ENCODE measurements at places on chromosomes 5 and 9.

DNA sequence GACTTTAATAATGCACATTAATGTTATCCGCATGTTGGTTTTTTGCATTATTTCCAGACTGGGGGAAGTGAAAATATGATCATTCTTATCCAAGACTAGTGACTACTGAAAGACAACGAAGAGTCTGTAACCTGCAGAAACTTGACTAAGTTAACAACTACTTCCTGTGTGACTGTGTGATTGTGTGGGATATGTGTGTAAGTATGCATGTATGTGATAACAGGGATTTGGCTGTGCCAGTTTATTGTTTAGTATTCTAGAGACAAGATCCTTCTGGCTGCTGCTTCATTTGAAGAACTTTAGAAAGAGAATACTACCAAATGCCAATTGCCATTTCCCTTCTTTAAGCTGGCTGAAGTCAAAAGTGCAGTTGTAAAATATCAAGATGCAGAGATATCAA is 375.7 kb upstream of the PRR16 start:
- DNase-seq: no peak

GRCh38 chr5:128711216-128711615 is 173.2 kb upstream of the FBN2 start:
- DNase-seq: no peak

GRCh38 chr9:35842020-35842745 is 13.2 kb downstream of the TMEM8B start:
- DNase-seq: no peak

DNA sequence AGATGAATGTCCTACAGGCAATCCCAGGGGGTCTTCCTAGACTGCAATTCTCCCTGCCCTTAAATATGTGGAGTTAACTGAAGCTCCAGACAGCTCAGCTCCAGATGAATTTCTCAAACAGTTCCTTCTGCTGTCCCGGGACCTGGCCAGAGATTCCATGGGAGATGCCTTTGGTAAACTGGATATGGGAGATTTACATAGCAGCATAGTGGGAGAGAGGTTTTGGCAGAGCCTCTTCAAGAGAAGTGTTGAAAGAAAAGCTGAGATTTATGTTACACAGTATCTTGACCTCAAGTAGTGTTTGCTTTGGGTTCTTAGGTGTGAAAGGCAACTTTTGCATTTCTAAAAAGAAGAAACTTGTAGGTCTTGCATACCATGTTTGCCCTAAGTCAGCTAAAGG is 364.9 kb downstream of the ARRDC3 start:
- no peak for DNase-seq

GRCh38 chr9:126228781-126229444 is 97.7 kb upstream of the MVB12B start:
- peak; percentile 68 for DNase-seq

DNA sequence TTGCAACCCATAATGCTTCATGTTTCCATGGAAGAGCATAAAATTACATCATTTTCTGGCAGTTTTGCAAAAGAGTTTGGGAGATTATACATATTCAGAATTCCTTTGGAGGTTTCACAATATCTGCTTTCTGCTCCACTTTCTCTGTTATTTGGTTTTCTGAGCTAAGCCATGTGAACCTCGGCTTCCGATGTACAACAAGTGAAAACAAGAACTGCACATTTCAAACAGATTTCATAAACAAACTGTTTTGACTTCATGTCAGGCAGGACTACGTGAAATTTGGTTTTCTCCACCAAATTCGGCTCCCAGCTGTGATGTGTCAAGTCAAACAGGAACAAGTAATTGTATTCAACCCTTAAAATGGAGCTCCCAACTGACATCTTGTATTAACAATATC is 609.8 kb downstream of the IRX1 start:
- no peak for DNase-seq

GRCh38 chr5:15483351-15484097 is 16.5 kb upstream of the FBXL7 start:
- DNase-seq: no peak

DNA sequence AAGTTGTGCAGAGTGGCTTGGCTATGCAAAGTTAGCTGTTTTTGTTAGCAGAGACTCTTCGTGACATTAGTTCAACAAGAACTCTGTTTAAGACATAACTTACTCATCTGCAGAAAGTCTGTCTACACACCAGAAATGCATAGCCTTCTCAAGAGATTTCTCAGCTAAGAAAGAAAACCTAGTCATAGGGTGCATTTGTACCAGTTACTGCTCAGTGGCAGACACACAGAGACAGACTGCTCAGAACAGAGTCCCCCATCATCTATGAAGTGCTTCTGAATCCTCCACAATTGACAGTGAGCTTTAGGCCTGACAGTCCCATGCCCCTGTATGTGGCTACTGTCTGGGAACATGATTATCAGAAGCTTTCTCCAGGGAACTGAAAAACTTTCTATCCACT is 56.1 kb upstream of the IFNK start:
- DNase-seq: no peak

GRCh38 chr5:55892479-55892878 is 41.3 kb downstream of the IL31RA start:
- DNase-seq: no peak

- DNase-seq: no peak
Measured at GRCh38 chr5:172559004-172559932, 81.8 kb upstream of the NEURL1B start.

- no peak for DNase-seq
Measured at GRCh38 chr9:69611221-69611620, 61.0 kb downstream of the APBA1 start.

DNA sequence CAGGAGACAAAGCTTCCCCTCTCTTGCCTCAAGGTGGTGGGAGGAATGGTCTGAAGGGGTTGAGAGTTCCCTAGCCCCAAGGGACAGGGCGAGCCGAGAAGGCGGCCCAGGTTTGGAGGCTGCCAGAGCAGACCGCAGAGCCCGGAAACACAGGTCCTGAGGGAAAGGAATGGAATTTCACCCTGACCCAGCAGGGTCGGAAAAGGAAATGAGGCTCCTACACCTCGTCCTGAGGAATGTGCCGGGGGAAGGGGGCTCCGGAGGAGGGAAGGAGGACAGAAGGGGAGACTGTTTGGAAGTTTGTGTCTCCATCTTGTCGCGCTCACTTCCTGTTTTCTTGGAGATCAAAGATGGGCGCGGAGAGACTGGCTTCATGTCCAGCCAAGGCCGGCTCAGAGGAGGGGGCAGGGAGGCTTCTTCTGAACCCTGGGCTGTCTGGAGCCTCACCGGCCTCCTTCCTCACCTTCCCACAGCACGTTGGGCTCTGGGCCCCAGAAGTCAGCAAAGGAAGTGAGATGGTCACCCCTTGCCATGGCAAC is 9.6 kb downstream of the ENG start:
- DNase-seq: no peak

GRCh38 chr5:93252165-93252564 is 328.9 kb downstream of the NR2F1-AS1 start:
- DNase-seq: no peak

GRCh38 chr5:148760945-148761638 is 65.3 kb upstream of the ADRB2 start:
- no peak for DNase-seq

GRCh38 chr9:4137681-4138099 is 162.2 kb downstream of the GLIS3 start:
- DNase-seq: no peak

DNA sequence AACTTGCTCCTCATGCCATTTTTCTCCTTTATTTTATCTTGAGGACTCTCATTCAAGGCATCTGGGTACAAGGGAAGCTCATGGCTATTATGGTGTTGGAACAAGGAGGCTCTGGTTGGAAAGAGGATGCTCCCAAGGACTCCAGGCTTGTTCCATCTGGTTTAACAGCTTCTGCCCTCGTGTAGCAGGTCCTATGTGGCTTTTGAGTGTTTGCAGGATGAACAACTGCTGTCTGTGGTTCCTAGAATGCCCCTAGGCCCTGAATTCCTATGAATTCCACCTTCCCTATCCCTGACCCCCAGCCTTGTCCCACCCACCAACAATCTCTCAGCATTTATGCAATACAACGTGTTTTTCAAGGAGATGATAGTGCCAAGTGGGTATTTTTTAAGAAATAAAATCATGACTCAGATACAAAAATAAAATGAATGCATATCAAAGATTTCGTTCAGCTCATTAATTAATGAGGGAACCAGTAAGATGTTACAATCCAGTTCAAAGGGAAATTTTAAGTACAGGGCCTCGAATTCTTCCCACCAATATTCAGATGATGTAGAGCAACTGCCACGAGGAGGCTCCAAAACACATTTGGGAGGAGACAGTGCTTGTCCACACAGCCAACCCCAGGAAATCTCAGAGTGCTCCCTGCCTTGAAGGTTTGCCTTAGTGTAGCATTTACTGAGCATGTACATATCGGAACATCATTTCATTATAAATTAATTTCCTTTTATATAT is 182.0 kb downstream of the MUSK start:
- no peak for DNase-seq

GRCh38 chr5:179912951-179913350 is 5.3 kb upstream of the TBC1D9B start:
- no peak for DNase-seq

DNA sequence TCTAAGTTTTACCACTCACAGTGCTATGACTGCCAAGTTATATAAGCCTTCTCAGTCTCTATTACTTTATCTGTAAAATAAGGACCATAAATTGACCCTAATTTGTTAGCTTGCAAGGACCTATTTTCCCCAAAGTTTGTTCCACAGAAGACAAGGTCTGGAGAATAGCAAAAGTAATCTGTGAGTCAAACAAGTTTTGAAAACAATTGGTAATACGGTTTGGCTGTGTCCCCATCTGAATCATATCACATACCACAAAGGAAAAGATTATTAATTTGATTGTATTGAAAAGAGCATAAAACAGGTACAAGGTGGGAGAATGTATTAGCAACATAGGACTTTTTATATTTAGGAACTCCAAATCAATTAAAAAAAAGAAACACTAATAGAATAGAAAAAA is 124.0 kb upstream of the TARS1 start:
- no peak for DNase-seq

- no peak for DNase-seq
Measured at GRCh38 chr5:97131139-97131710, 11.2 kb downstream of the LIX1 start.

DNA sequence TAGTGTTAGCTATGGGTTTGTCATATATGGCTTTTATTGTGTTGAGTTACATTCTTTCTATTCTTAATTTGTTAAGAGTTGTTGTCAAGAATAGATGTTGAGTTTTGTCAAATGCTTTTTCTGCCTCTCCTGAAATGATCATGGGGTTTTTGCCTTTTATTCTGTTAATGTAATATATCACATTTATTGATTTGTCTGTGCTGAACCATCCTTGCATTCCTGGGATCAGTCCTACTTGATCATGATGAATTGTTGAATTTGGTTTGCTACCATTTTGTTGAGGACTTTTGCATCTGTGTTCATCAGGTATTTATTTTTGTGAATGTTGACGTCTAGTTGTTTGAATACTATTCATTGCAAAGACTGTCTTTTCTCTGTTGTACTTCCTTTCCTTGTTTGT is 23.9 kb downstream of the RIC1 start:
- DNase-seq: no peak

GRCh38 chr5:157280927-157281326 is 15.0 kb downstream of the CYFIP2 start:
- peak; percentile 25 for DNase-seq

GRCh38 chr9:103789686-103790085 is 304.4 kb upstream of the SMC2 start:
- DNase-seq: no peak

- DNase-seq: no peak
Measured at GRCh38 chr5:142821034-142821732, 51.0 kb downstream of the ARHGAP26 start.

GRCh38 chr5:149279661-149280060 is 8.0 kb downstream of the AFAP1L1 start:
- DNase-seq: peak; percentile 50

DNA sequence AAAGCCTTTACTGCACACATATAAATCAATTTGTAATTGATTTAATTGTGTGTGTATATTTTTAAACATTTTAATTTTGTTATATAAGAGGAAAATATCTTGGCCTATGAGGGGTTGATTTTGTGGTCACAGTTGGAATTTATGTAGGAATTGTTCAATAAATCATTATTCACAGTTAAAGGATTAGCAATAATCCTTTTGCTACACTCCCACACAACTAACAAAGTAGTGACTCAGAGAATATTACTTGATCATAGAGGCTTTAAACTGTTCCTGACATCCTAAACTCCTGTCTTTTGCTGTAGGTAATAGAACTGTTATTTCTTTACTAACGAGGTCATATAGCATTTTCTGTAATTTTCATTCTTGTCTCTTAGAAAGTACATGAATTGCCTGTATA is 95.5 kb downstream of the ZCCHC7 start:
- no peak for DNase-seq

DNA sequence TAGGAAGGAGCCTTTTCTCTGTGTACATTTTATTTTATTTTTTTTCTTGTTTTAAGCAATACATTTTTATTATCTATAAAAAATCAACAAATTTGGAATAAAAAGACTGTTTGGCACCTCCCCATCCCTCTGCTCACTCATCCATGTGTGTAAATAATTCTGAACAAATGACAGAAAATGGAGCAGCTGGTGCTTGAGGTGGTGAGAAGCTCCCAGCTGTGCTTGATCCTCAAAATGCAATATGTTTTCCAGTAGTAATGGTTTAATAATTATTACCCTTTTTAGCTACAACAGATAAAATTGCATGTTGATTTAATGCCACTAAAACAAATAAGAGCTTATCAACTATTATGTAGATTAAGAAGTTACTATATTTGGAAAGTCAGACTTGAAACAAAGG is 132.5 kb downstream of the CDH18 start:
- DNase-seq: no peak

DNA sequence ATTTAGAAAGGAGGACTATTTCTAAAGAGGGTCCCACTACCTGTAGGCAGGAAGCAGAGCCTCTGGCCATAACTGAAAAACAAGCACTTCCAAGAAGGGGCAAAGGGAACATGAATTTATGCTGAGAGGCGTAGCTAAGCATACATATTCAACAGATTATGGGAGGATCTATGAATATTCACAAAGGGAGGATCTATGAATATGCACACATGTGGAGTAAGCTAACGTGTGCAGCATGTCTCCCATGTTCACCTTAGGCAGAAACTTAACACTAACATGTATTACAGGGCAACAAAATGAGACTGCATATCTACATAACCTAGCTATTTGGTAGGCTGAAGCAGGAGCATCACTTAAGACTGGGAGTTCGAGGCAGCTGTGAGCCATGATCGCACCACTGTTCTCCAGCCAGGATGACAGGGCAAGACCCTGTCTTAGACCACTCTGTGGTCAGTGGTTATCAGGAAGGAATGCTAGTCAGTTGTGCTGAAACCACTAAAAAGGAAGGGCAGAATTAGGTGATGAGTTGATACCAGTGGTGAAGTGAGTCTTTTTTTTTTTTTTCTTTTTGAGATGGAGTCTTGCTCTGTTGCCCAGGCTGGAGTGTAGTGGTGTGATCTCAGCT is 20.8 kb downstream of the FXN start:
- no peak for DNase-seq

DNA sequence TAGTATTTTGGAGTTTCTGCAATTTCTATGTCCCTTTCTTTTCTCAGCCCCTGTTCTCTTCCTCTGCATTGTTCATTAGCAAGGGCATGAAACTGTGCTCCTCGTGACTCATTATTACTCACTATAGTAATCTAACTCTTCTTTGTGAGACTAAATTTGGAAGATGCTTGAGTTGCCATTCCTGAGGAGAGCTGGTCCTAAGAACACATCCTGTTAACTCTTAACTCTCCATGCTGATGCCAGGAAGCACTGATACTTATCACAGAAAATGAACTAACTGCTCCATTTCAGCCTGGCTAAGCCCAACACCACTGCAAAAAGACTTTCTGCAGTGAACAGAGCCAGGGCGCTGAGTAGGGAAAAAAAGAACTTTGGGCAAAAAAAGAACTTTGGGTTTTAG is 10.6 kb upstream of the CSNK1A1 start:
- peak; percentile 41 for DNase-seq

GRCh38 chr9:132008855-132009812 is 70.5 kb downstream of the MED27 start:
- no peak for DNase-seq
